ENCODE measurements at places on chromosomes 7 and 10.

- DNase-seq, result no peak
These were observed 18.7 kb downstream of the ECHDC3 start for GRCh38 chr10:11760861-11761260.

- DNase-seq, result no peak
These were observed 295.9 kb downstream of the TNS3 start for GRCh38 chr7:47285860-47286491.

DNA sequence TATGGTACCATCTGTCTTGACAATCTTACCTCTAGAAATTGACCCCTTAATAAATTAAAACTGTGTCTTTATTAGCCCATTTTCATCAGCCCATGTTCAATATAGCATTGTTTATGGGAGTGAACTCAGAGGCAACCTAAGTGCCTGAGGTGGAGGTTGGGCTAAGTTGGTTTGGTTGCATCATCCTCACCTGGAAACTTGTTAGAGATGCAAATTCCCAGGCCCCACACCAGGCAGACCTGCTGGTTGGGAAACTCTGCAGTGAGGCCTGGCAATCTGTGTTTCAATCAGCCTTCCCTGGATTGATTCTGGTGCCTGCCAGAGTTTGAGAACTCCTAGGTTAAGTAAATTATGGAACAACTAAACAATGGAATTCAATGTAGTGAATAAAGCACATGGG, 9.4 kb upstream of the FAM170B start:
- no peak for DNase-seq

DNA sequence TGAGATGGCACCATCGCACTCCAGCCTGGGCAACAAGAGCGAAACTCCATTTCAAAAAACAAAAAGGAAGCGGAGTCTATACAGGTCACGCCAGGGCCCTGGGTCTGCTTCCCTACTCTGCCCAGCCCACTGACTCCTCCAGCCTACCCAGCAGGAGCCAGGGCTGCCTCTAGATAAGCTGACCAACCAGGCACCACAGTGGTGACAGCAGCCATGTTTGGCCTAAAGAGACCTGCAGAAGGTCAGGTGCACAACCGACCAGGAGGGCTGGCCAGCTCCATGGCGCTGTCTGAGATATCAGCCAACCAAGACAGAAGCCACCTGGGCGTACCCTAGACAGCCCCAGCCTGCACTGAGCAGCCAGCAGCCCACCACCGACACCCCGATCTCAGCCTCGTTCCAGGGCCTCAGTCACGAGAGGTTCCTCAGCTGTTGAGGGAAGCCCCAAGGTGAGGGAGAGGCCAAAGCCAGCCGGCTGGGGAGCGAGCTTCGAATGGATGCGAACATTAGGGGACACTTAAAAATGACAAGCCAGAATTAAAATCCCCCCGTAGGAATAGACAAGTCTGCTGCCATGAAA, 24.4 kb upstream of the PWWP2B start:
- no peak for DNase-seq

GRCh38 chr10:90587081-90587491, 270.8 kb downstream of the HTR7 start:
- no peak for DNase-seq

GRCh38 chr10:105761576-105762260, 1120.6 kb downstream of the SORCS3 start:
- DNase-seq, result no peak

GRCh38 chr7:29105191-29105590, 41.1 kb downstream of the CPVL start:
- no peak for DNase-seq

DNA sequence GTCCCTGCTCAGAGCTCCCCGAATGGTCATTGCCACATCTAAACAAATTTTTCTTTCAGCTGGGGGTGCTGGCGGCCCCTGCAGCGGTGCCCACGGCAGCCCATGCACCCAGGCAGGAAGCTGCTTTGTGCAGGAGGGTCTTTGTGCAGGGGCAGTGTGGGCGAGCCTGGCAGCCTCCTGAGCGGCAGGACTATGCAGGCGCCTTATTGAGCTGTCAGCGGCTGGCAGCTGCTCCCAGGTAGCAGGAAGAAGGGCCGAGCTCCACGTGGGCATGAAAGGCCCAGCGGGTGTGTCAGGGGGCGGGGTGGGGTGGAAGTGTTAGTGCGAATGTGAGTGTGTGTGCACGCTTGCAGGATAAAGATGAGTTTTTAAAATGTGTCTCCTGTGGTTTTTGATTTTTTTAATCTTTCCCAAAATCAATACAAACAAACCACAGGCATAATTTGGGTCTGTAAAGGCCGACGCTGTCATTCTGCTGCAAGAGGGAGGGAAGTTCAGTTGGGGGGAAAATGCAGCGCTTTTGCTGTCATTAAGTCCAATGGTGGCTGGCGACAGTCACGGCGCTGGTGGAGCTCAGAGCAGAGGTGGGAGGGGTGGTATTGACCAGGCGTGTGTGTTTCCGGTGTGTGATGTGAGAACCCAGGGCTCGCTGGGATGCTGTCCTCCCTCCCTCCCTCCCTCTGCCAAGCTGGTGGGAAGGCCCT, 83.9 kb downstream of the LHPP start:
- no peak for DNase-seq

DNA sequence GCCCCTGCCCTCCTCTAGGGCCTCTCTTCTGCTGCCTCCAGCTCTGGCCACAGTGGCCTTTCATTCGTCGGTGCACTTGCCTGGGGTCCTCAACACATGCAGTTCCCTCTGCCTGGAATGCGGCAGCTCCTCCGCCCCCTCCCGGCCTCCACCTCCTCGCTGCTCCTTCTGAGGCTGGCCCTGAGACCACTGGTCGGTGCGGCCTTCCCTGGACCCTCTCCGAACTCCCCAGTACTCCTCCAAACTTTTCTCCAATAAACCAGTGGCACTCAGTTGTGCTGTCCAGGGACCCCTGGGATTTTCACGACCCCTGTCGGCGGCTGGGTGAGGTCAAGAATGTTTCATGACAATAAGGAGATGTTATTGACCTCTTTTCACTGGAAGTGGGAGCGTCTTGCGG, 53.5 kb downstream of the BMS1 start:
- no peak for DNase-seq

DNA sequence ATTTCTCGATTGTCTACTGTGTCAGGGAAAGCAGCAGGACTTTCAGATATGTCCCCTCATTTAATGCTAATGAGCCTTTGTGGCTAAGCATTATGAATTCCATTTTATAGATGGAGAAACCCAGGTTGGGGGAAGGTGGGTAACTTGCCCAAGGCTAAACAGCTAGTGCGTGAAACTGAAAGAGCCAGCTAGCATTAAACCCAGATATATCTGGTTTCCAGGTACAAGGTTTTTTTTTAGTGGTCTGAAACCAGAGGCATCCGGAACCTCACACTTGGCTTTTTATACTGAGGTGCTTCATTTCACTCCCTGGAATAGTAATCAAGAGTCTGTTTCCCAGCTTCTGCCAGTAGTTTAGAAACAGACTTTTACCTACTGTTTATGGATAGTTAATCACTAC, 694.8 kb downstream of the PHTF2 start:
- DNase-seq, result no peak

GRCh38 chr7:116591202-116592040, 66.6 kb downstream of the CAV1 start:
- no peak for DNase-seq

DNA sequence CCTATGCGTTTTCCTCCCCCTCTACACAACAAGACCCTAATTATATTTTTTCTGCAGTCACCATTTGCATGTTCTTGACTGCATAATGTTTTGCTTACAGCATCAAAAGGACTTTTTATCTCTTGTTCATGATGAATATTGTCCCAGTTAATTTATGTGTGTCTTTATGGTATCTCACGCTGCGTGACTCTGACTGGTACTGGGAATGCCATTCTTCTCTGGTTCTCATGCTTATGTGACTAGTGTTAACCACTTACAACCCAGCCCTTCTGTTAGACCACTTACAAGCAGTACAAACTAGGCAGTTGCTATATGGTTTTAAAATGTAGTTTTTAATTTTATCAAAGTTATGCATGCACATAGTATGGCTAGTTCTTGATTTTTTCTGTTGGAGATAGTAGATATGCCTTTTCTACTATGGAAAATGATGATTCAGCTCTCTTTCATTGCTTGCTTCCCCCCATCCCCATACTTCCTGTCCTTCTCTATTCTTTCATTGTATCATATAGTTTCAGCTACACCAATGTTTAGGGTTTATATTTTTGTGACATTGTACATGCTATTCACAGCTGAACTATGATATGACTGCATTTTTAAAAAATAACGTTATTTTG, 24.9 kb downstream of the BZW2 start:
- no peak for DNase-seq

- DNase-seq, result no peak
These were observed 20.4 kb downstream of the SH2B2 start for GRCh38 chr7:102306916-102307677.

- no peak for DNase-seq
These were observed 63.4 kb downstream of the KIAA1549 start for GRCh38 chr7:138917771-138918170.

DNA sequence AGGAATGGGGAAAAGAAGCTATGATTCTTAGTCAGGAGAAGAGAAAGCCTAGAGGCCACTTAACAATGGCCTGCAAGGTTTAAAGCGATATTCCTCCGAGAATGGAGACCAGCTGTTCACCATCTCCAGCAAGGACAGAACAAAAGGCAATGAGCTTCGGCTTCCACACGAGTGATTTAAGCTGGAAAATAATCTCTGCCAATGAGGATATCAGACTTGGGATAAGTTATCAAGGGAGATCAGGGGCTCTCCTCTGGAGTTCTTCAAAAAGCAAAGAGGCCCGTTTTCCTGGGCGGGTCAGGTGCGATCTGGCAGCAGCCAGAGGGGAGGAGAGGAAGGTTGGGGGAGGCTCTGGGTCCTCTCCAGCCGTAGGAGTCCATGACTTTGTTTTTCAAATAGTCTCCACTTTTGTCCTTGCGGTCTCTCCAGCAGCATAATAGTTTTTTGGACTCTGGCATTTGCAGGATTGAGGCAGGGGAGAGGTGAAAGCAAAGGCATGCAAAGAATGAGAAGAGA, 211.3 kb downstream of the SKIDA1 start:
- DNase-seq, result no peak

DNA sequence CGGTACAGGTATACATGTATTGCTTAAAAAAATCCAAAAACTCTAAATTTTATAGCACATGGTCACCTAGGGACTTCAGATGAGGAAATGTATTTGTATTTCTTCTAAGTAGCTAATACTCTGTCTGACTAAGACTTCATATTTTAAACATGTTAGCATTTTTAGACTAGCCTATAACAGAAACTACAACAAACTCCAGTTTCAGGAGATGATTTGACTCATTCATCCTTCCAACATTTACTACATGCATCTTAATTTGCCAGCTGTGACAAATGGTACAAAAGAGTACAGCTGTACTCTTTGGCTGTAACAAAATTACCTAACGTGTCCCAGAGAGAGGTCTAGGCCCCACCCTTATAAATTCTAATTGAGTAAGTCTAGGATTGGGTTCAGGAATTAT, 22.2 kb downstream of the TMEM209 start:
- DNase-seq, result no peak

DNA sequence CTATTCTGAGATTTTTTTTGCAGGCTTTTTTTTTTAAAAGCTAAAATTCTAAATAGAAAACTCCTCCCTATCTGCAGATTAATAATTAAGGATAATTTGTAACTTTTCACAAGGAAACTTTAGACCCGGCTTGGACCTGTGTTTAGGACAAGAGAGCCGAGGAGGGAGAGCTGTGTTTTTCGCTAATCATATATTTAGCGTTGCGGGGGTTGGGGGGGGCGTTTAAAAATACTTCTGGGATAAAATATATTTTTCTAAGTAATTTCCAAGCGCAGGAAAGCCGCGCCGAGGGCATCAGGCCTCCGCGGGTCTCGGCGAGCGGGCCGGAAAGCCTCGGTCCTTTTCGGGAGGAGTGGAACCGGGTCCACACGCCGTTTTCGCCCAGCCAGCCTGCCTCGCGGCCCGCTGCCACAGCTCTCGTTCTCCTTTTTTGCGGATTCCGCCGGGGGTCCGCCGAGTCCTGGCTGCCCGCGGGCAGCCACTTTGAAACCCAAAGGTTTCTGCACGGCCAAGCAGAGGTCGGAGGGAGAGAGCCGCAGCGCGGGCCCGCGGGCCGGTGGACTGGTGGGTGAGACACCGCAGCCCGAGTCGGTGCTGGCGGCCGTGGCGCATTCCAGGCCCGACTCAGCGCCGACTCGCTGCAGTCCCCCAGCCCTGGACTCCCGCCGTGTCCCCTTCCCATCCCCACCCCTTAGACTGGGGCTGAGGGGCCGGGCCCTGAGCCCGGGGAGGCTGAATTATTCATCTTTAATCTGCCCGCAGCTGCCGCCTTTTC, 2.3 kb downstream of the PAX2 start:
- no peak for DNase-seq

DNA sequence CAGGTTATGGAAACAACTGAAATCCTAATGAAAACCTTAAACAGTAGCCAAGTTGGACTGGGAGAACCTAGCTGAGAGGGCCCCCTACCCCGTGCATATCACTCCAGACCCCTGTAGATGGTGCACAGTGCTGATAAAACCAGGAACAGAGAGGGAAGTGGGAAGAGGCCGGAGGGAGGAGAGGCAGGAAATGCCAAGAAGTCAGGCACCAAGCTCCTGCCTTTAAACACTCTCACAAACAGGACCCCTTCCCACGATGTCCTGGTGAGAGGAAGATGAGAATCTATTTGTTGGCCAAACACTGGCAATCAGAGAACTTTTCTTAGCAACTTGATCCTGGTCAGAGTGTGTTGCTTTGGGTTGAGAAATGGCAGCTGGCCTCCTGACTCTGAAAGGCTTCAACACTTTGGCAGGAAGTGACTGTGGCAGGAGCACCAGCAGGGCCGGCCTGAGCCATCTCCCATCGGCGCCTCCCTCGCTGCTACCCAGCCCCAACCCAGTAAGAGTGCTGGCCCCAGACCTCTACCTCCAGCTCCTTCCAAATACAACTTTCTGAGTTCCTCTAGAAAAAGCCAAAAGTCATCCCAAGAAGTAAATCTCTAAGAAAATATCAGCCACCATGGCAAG, 39.5 kb downstream of the GSDME start:
- no peak for DNase-seq

DNA sequence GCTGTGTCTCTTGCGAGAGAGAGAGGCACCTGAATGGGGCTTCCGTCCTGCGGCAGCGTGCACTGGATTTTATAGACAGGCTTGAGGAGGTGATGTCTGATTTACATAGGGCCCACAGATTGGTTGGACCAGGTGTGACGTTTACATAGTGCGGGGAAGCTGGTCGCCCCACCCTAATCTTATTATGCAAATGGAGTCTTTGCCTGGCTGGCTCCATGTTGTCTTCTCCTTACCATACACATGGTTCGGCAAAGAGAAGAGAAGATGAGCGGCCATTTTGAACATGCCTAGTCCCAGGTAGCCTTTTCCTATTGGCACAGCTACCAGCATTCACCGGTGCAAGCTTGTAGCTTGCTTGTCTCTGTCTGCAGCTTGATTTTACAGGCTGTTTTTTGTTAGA, 238.5 kb upstream of the GALNT17 start:
- DNase-seq, result no peak

GRCh38 chr10:129744134-129745111, 219.7 kb downstream of the EBF3 start:
- no peak for DNase-seq

GRCh38 chr7:26420422-26421019, 128.9 kb downstream of the SNX10 start:
- DNase-seq, result no peak

DNA sequence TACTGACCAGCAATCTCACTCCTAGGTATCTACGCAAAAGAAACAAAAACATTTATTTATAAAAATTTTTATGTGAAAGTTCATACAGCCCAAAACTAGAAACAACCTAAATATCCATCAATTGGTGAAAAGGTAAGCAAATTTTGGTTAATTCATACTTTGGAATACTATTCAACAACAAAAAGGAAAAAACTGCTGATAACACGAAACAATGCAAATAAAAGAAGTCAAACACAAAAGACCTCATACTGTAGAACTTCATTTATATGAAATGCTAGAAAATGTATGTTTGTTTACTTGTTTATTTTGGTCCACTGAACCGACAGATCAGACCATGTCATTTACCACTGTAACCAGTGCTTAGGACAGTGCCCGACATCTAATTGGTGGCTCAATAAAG, 60.3 kb downstream of the USP6NL start:
- DNase-seq, result no peak

All from right renal pelvis (tissue), 4 donors.